ENCODE measurements at places on chromosomes 4 and X. TPM values are rescaled to one million over a fixed set of nuclear protein-coding genes. Genes with fewer than 3 reads are reported as not detected.

The COL4A6 gene
- total RNA-seq = not detected

The SSX4 gene
- not detected for total RNA-seq

The PDE5A gene
- 0.65 TPM for total RNA-seq

The SOWAHD gene
- total RNA-seq = 1.3 TPM

The GPR50 gene
- not detected for total RNA-seq

The GPR143 gene
- not detected for total RNA-seq

The TCEAL9 gene
- 0.56 TPM for total RNA-seq

The FAM47E gene
- total RNA-seq = 0.79 TPM

The PKD2 gene
- 16.1 TPM for total RNA-seq

The CENPVL1 gene
- not detected for total RNA-seq

DNA sequence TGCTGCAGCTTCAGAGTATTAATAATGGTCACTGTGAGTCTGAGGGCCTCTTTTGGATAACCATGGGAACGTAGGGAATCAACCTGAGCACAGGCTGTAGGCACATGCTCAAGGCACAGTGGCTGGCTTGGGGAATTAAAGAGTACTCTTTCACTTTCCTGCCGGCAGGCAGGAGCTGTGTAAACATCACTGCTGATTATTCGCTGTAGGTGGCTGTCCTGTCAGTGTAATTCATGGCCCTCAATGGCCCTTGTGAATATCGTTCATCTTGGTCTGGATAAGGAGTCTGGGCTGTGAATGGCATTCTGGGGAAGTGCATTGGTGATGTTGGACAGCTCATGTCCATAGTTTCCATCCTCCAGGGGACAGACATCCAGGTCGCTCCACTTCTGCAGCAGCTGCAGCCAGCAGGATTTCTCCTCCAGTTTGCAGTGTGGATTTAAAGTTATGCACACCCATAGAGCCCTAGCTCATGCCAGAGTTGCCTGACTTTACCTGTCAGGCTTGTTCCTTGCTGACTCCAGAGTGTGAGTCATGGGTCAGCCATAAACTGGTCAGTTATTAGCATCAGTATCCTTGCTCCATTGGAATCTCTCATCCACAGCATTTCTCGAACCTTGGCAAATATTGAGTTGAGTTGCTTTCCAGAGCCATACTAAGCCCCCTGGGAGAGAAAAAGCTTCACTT lies 43.0 kb downstream of the C4orf33 start:
- H3K27me3 ChIP-seq = peaks cover 3% of the 10 kb centered on the region
- H3K4me3 ChIP-seq = no peak overlapping the region
- H3K4me1 ChIP-seq = no peaks in the 10 kb centered on the region
- H3K27ac ChIP-seq = no peak overlapping the region
- no peak for DNase-seq

GRCh38 chr4:91909963-91910362 lies 393.8 kb upstream of the GRID2 start:
- H3K4me3 ChIP-seq = no peak overlapping the region
- H3K36me3 ChIP-seq = no peaks in the 10 kb centered on the region
- H3K4me1 ChIP-seq = no peaks in the 10 kb centered on the region
- DNase-seq = no peak

DNA sequence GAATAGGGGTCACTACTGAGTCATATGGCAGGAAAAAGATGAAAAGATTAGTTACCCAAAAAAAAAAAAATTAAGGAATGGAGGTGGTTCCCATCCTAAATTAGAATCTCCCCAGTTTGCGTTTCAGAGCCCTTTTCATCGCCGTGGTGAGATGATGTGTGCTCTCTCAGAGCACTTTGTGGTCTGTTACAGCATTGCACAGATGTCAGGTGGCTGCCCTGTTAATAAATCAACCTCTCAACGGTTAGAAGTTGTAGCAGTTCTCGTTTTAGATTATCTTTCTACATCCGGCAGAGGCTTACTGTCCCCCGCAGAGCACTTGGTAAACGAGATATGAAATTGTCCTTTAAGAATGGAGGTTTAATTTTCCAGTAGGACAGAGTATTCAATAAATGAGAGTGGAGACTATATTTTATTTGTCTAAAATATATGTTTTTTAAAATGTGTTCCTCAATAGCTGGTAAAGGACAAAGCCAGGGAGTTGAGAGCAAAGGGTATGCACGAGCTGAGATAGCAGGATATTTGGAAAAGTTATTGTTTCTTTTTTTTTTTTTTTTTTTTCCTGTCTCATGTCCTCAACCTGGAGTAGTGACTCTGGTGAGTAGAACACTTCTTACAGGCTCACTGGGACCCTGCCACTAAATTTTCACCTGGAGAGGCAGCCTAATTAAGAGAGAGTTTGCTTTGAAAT lies 26.9 kb downstream of the AFF1 start:
- no peaks in the 10 kb centered on the region for H3K27me3 ChIP-seq
- H3K4me3 ChIP-seq = no peak overlapping the region
- no peak overlapping the region for H3K27ac ChIP-seq
- peaks cover 7% of the 10 kb centered on the region for H3K4me1 ChIP-seq
- no peaks in the 10 kb centered on the region for H3K36me3 ChIP-seq

DNA sequence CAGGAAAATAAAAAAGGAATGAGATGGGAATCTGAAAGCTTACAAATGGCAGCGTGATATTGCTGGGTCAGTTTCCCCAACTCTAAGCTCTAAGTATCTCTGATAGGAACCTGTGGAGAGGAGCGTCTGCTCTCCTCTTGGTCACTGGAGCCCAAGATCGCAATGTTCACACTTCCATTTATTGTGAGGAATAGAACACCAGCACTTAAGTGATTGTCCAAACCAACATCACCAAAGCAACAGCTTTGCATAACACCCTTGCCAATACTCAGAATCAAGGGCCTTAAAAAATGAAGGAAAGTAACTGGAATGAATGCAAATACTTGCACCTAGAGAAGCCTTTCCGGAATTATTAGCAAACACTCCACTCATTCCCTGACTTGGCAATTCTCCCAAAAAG lies 46.8 kb upstream of the ATXN3L start:
- H3K27ac ChIP-seq = no peak overlapping the region
- H3K36me3 ChIP-seq = no peaks in the 10 kb centered on the region
- DNase-seq = no peak
- H3K4me1 ChIP-seq = no peaks in the 10 kb centered on the region

GRCh38 chr4:108346818-108347210 lies 178.1 kb upstream of the LEF1 start:
- H3K36me3 ChIP-seq = no peaks in the 10 kb centered on the region
- no peak overlapping the region for H3K27ac ChIP-seq
- H3K4me1 ChIP-seq = peaks cover 34% of the 10 kb centered on the region
- DNase-seq = no peak

GRCh38 chr4:59457576-59457975 lies 1742.5 kb upstream of the ADGRL3 start:
- no peaks in the 10 kb centered on the region for H3K4me1 ChIP-seq
- no peak for DNase-seq
- no peaks in the 10 kb centered on the region for H3K27me3 ChIP-seq
- H3K4me3 ChIP-seq = no peak overlapping the region

DNA sequence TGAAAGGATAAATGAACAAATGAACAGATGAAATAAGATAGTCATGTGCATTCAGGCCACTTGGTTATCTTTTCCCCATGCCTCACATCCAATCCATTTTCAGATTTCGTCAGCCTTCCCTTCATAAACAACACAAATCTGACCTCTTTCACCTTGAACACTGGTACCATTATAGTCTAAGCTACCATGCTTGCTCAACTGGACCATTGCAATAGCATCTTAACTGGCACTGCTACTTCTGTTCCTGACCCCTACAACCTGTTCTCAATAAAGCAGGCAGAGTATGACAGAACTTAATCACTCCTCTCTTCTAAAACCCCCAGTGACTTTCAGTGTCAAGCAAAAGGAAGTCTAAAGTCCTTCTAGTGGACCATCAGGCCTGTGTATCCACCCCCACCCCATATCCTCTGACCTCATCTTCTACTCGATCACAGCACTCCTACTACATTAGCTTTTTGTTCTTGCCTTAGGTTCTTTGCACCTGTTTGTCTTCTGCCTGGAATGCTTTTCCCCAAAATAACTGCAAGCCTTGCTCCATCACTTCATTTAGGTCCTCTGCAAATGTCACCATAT lies 40.7 kb downstream of the LARP7 start:
- no peaks in the 10 kb centered on the region for H3K27me3 ChIP-seq
- H3K4me1 ChIP-seq = no peaks in the 10 kb centered on the region
- DNase-seq = no peak
- no peak overlapping the region for H3K4me3 ChIP-seq

- no peaks in the 10 kb centered on the region for H3K4me1 ChIP-seq
- H3K36me3 ChIP-seq = peaks cover 3% of the 10 kb centered on the region
- no peak for DNase-seq
- no peak overlapping the region for H3K27ac ChIP-seq
- no peaks in the 10 kb centered on the region for H3K27me3 ChIP-seq
Observed at GRCh38 chrX:118565853-118566252, 70.2 kb downstream of the DOCK11 start.

GRCh38 chrX:21738950-21739287 lies 19.0 kb downstream of the SMPX start:
- no peaks in the 10 kb centered on the region for H3K27me3 ChIP-seq
- H3K27ac ChIP-seq = no peak overlapping the region

- no peaks in the 10 kb centered on the region for H3K4me1 ChIP-seq
- no peaks in the 10 kb centered on the region for H3K36me3 ChIP-seq
- H3K4me3 ChIP-seq = no peak overlapping the region
- no peaks in the 10 kb centered on the region for H3K27me3 ChIP-seq
- H3K27ac ChIP-seq = no peak overlapping the region
Observed at GRCh38 chr4:182973511-182973911, 56.3 kb upstream of the DCTD start.

- H3K4me3 ChIP-seq = no peak overlapping the region
- no peaks in the 10 kb centered on the region for H3K4me1 ChIP-seq
- no peaks in the 10 kb centered on the region for H3K27me3 ChIP-seq
- no peak overlapping the region for H3K27ac ChIP-seq
- no peak for DNase-seq
- no peaks in the 10 kb centered on the region for H3K36me3 ChIP-seq
Observed at GRCh38 chr4:138835832-138836533, 179.6 kb upstream of the NOCT start.

DNA sequence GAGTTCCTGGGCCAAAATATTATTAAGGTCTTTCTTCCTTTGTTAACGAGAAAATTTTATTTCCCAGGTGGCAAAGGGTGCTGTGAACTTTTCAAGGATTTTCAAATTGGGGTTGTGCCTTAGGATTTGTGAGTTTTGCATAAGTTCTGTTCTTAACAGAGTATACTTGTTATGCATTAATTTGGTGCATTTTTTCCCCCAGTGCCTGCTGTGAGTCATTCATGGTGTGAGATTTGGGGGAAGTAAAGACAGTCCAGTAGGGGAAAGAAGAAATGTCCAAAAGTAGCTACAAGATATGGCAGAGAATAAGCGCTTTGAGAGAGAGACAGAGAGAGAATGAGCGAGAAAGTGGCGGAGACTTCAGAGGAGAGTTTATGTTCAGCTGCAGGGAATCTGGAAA lies 239.2 kb downstream of the ARHGAP10 start:
- no peaks in the 10 kb centered on the region for H3K4me1 ChIP-seq
- H3K36me3 ChIP-seq = no peaks in the 10 kb centered on the region
- H3K27me3 ChIP-seq = no peaks in the 10 kb centered on the region
- no peak for DNase-seq

DNA sequence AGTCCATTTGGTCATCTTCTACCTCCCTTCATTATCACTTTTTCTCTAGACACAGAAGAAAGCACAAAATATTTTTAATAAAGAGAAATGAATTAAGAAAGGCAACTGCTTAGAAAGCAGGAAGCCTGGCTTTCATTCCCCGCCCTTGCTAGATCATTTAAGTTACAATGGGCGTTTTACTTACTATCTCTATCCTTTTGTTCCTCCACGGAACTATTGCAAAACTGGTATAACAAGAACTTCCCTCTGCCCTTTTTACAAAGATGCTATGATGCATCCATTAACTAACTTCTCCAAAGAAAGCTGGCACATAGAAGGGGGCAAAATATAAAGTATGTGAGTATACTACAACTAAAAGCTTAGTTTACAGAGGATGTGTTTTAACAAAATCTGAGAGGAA lies 434.5 kb upstream of the FTHL17 start:
- H3K4me1 ChIP-seq = no peaks in the 10 kb centered on the region
- no peaks in the 10 kb centered on the region for H3K36me3 ChIP-seq
- no peak overlapping the region for H3K27ac ChIP-seq
- DNase-seq = no peak
- H3K4me3 ChIP-seq = no peak overlapping the region

DNA sequence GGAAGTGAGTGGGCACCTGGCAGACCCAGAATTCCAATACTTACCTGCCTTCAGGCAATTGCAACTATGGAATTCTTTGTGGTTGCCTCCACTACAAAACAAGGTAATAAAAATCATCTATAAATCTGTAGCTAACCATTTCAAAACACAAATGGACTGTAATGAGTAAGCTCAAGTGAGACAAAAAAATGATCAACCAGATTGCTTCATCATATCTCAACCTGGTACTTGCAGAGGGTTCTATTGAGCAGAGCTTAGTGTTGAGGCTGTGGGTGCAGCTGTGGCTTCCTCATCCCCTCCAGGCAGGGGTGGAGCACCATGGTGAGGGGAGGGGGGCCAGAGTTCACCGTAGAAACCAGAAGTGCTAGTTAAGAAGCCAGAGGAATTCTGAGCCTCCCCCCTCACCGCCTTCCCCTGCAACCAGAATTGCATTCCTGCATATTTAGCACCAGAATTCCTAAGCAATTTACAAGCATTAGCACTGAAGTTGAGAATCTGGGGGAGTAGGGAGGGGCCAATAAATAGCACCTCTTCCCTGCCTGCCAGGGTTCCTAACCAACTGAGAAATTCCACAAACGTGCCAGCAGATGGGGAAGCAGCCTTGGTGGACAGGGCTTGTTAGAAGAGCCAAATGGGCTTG lies 11.5 kb downstream of the CTAG1A start:
- no peak for DNase-seq
- no peak overlapping the region for H3K27ac ChIP-seq
- no peaks in the 10 kb centered on the region for H3K27me3 ChIP-seq

GRCh38 chrX:23662853-23663252 lies 4.4 kb upstream of the PRDX4 start:
- H3K4me1 ChIP-seq = peaks cover 5% of the 10 kb centered on the region
- peak overlapping the region; percentile 12 for H3K27ac ChIP-seq
- no peak overlapping the region for H3K4me3 ChIP-seq
- H3K36me3 ChIP-seq = no peaks in the 10 kb centered on the region
- no peaks in the 10 kb centered on the region for H3K27me3 ChIP-seq

- H3K4me3 ChIP-seq = peak overlapping the region; percentile 89
- H3K27ac ChIP-seq = peak overlapping the region; percentile 94
- peaks cover 6% of the 10 kb centered on the region for H3K36me3 ChIP-seq
Observed at GRCh38 chr4:125091-125771, 930 bp downstream of the ZNF718 start.

GRCh38 chrX:74925225-74926088 lies at the start of gene NEXMIF:
TSS of gene NEXMIF (minus strand) at chrX:74925452.
- H3K4me3 ChIP-seq = peak within 1 kb of the TSS; percentile 47
- no peaks in the 10 kb centered on the region for H3K27me3 ChIP-seq
- peak within 1 kb of the TSS; percentile 53 for H3K27ac ChIP-seq

DNA sequence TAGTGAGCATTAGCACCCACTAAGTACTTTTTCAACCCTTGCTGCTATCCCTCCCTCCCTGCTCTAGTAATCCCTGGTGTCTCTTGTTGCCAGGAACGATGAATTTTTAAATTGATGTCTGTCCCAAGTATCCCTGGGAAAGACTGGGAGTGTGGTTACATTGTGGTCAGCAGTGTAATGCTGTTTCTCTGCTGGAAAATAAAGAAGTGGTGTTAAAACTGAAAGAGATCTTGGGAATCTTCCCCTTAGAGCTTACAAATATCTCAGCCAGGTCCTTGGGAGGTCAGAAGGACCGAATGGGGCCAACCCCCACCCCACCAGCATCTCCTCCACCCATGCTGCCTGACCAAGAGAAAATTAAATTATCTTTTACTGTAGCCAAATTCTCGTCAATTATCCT lies 174.5 kb upstream of the MXRA5 start:
- DNase-seq = no peak
- H3K27ac ChIP-seq = no peak overlapping the region
- no peaks in the 10 kb centered on the region for H3K4me1 ChIP-seq

- H3K27me3 ChIP-seq = no peaks in the 10 kb centered on the region
- no peak for DNase-seq
- no peak overlapping the region for H3K4me3 ChIP-seq
- H3K4me1 ChIP-seq = no peaks in the 10 kb centered on the region
Observed at GRCh38 chr4:71141125-71141524, 147.7 kb downstream of the DCK start.
